ENCODE measurements at places on chromosomes 7 and 10.

DNA sequence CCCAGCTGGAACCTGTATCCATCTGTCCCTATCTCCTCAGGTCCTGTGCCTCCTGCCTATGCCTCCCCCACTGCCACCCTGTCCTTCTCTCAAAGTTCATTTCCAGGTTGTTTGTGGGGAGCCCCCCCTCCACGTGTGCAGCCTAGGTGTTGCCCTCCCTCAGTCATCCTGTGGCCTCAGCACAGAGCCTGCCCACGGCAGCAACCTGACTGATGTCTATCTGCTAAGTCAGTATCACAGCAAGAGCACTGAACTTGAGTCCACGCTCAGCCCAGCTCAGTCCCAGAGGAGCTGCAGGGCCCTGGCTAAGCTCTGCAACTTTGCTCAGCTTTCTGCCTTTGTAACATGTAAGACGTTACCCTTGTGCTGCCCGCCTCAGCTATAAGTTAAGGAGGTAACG is 28.7 kb downstream of the FAM53B start:
- no peak for DNase-seq

GRCh38 chr10:114576716-114577115 is 81.4 kb downstream of the ABLIM1 start:
- DNase-seq, result no peak

GRCh38 chr7:23207021-23207420 is 25.2 kb downstream of the NUP42 start:
- DNase-seq, result no peak

GRCh38 chr7:24963218-24963617 is 16.8 kb downstream of the OSBPL3 start:
- no peak for DNase-seq

- no peak for DNase-seq
Measured at GRCh38 chr10:95462740-95463667, 98.2 kb downstream of the SORBS1 start.

- no peak for DNase-seq
Measured at GRCh38 chr7:131723926-131724325, 167.5 kb upstream of the PODXL start.

DNA sequence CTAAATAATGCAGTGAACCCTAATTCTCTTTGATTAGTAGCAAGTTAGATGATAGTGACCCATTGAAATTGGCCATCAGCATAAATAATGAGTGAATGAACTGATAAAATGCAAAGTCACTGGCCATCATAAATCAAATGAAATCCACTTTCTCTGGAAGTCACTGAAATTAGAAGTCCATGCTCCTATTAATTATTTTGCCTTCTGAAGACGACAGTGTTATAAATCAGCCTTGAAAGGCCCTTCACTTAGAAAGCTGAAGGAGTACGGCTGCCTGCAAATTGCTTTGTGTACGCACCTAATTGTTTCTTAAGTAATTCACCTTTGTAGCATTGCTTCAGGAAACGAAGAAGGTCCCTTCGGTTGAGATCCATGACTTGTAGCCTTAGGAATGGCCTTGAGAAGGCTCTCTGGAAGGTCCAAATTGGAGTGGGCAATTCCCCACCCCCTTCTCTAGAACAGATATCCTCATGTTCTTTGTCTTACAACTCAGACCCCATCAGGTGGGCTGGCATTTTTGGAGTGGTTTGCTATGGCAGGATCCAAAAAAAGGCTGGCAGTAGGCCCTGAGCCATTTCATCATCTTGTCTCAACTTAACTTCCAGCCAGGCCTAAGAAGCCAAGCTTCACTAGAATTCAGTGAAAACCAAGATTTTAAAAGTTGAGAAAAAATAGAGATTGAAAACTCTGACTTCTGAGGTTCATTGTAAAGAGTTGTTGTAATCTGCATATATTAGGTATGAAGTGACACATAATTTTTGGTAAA is 420.3 kb downstream of the LRMDA start:
- DNase-seq, result no peak

DNA sequence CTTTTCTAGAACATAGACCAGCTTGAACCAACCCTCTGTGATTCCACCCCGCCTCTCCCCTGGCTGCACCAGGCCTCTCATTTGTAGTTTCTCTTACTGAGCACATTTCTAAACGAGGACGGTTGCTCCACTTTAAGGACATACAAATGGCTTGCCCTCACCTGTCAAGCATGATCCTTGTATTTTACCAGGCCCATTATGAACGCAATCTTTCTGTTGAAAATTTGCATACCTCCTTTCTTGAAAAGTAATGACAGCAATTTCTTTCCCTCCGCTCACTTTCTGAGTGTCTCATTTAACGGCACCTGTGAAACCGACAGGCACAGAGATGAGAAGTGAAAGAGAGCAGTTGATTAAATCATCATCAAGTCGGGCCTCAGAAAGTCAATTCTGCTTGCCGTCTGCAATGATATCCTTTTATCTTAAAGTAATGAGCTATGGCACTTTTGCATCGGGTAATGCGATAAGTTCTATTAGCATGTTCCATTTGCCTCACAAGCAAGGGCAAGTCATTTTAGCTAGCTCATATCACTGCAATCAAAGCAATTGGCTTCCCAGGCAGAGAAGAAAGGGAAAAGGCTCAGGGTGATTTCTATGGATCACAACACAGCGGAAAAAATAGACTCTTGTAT is 705.6 kb upstream of the GALNT17 start:
- DNase-seq, result no peak

GRCh38 chr10:62451611-62451975 is 77.4 kb downstream of the ZNF365 start:
- DNase-seq, result no peak

DNA sequence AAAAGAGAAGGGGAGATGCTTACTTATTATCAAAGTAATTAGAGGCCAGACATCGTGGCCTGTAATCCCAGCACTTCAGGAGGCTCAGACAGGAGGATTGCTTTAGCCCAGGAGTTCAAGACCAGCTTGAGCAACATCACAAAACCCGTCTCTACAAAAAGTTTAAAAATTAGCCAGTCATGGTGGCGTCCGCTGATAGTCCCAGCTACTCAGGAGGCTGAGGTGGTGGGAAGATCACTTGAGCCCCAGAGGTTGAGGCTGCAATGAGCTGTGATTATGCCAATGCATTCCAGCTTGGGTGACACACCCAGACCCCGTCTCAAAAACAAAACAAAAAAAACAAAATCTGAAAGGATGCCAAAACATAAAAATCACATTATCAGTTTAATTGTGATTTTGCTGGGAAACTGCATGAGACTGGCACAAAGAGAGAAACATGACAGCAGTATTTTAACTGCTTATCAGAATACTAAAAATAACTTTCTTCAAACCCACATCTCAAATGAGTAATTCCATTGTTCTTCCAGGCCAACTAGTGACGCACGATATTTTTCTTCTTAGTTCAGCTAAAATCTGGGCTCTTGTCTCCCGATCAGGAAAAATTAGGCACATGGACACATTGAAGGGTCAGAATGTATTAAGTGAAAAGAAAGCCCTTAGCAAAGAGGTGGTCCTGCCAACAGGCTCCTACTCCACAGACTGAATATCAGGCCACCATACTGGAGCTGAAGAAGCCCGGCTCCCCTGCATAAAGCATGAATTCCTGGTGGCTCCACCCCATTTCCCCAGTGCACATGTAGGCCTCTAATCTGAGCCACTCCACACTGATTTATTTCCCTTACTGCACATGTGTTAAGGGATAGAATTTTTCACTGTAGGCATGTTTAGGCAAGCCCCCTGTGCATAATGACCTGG is 9.6 kb upstream of the CCM2 start:
- DNase-seq, result no peak

DNA sequence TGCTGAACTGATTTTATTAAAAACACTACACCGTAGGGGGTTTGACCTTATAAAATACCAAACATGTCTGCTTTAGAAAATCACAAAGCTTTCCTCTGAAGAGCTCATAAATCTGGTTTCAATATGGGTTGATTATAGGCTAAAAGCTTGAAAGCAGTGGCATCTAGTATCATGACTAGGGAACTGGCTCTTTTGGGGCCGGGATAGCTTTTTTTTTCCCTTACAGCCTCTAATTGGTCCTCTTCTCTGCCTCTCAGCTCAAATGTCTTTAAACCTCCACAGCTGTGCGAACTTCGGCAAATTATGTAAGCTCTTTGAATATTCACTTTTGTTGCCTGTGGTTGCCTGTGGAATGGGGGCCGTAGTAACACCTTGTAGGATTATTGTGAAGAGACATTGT is 8.4 kb downstream of the BAMBI start:
- no peak for DNase-seq

DNA sequence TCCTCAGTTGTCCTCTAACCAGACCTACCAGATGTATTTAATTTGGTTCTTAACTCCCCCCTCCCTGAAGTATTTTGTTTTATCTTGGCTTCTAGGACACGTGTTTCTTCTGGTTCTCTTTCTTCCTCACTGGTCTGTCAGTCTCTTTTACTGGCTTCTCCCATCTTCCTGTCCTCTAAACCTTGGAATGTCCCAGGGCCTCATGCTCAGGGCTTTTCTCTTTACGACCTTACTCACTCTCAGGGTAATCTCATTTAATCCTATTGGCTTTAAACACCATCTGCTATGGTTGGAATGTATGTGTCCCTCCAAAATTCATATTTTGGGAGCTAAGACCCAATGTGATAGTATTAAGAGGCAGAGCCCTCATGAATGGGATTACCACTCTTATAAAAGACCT is 418.2 kb upstream of the PODXL start:
- DNase-seq, result no peak

- DNase-seq, result no peak
Measured at GRCh38 chr10:132951926-132952325, 9.6 kb upstream of the CFAP46 start.
